ENCODE measurements at places on chromosomes 4 and X. TPM values are rescaled to one million over a fixed set of nuclear protein-coding genes. Genes with fewer than 3 reads are reported as not detected.

- H3K4me1 ChIP-seq, result no peaks in the 10 kb centered on the region
- H3K36me3 ChIP-seq, result no peaks in the 10 kb centered on the region
- H3K27me3 ChIP-seq, result no peaks in the 10 kb centered on the region
- no peak for DNase-seq
- no peak overlapping the region for H3K4me3 ChIP-seq
- H3K27ac ChIP-seq, result no peak overlapping the region
Observed at GRCh38 chr4:73772363-73772762, 32.0 kb downstream of the CXCL8 start.

GRCh38 chr4:140568507-140569306, at the start of gene UCP1:
Gene UCP1 (minus strand): TSS chr4:140568961. CDS start chr4:140568729, 232 bp downstream.
- H3K4me1 ChIP-seq, result peaks cover 18% of the 10 kb centered on the region
- peaks cover 48% of the 10 kb centered on the region for H3K27me3 ChIP-seq
- H3K4me3 ChIP-seq, result peak within 1 kb of the TSS; percentile 43

GRCh38 chrX:46180258-46180687, 364.9 kb downstream of the ZNF674 start:
- no peaks in the 10 kb centered on the region for H3K4me1 ChIP-seq
- H3K4me3 ChIP-seq, result no peak overlapping the region
- DNase-seq, result no peak
- no peak overlapping the region for H3K27ac ChIP-seq

GRCh38 chr4:41683326-41683725, 65.2 kb downstream of the PHOX2B start:
- H3K27ac ChIP-seq, result no peak overlapping the region
- H3K27me3 ChIP-seq, result no peaks in the 10 kb centered on the region
- H3K36me3 ChIP-seq, result peaks cover 20% of the 10 kb centered on the region
- H3K4me1 ChIP-seq, result no peaks in the 10 kb centered on the region
- DNase-seq, result no peak

DNA sequence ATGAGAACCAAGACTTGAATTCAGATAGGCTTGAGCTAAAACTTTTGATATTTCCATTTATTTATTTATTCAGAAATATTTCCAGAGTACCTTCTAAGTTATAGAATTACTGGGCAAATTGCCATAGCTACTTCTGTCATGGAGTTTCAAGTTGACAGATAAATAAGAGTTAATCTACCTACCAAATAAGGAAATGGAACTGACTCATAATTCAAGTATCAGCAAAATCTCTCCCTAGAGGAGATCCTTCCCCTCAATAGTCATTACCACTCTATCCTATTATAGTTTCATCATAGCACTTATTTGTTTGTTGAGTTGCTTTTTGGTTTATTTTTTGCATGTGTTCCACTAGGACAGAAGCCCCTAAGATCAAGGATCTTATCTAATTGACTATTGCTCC, 48.8 kb upstream of the CCSER1 start:
- no peaks in the 10 kb centered on the region for H3K36me3 ChIP-seq
- H3K27ac ChIP-seq, result no peak overlapping the region
- DNase-seq, result no peak
- H3K27me3 ChIP-seq, result peaks cover 2% of the 10 kb centered on the region
- H3K4me1 ChIP-seq, result no peaks in the 10 kb centered on the region
- no peak overlapping the region for H3K4me3 ChIP-seq

GRCh38 chrX:11792461-11793421, 34.7 kb downstream of the MSL3 start:
- H3K4me1 ChIP-seq, result peaks cover under 1% of the 10 kb centered on the region
- peaks cover 2% of the 10 kb centered on the region for H3K27me3 ChIP-seq
- no peak overlapping the region for H3K4me3 ChIP-seq

DNA sequence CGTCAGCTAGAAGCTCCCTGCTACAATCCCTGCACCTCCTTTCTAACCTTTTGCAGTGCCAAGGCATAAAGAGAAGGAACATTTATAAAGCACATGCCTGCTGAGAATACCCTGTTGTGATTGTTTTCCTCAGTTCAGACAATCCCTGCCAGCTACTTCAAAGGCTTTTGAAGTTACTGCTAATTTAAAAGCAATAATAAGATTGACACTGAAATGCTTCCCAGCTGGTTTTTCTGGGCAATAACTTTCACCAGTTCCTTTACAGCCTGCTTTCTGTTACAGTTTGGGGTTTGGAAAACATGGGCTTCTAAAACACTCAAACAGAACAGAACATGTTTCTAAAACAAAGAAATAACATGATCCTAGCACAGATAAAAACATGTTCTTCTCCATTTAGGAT, 232.3 kb upstream of the CPEB2 start:
- H3K36me3 ChIP-seq, result no peaks in the 10 kb centered on the region
- H3K27ac ChIP-seq, result no peak overlapping the region

DNA sequence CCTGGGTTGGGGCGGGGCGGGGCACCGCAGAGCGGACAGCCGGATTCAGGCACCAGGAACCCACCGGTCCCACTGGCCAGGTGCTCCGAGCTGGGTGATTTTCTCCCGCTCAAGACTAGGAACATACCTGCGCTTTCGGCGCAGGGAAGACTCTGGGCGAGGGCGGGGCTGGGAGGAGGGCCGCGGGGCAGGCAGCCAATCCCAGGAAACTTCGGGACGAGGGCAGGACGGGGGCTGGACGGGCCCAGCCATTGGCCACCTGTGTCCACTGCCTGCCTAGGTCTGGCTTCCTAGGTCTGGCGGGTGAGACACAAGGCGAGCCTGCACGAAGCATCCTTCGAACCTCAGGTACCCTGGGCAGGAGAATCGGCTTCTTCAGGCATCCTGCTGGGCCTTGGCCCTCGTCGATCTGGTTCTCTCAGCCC, 274 bp upstream of the ERVMER34-1 start:
- no peak overlapping the region for H3K27ac ChIP-seq
- no peaks in the 10 kb centered on the region for H3K36me3 ChIP-seq
- H3K27me3 ChIP-seq, result peaks cover 15% of the 10 kb centered on the region
- H3K4me1 ChIP-seq, result peaks cover 13% of the 10 kb centered on the region

- peaks cover 11% of the 10 kb centered on the region for H3K4me1 ChIP-seq
- DNase-seq, result no peak
- peak within 1 kb of the TSS; percentile 57 for H3K4me3 ChIP-seq
- H3K27me3 ChIP-seq, result peaks cover 5% of the 10 kb centered on the region
- no peaks in the 10 kb centered on the region for H3K36me3 ChIP-seq
Observed at GRCh38 chrX:148500423-148501385, at the start of gene AFF2. Gene AFF2 (plus strand): TSS chrX:148500617. CDS start chrX:148501098, 481 bp downstream.

DNA sequence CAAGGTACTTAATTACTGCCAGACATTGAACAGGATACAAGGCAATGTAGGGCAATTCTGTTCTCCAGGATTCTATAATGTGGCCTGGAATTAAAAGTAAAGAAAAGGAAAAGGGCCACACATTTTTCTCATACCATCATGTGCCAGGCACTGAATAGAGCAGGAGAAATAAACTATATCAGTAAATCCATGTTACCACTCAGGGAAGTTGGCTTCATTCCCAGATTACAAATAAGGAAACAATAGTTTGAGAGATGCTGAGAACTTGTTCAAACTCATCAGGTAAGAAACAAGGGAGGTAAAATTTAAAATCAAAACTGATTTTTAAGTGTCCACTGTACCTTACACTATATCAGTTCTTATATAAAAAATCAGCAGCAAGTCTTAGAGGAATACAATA, 645.0 kb upstream of the ATOH1 start:
- H3K27ac ChIP-seq, result peak overlapping the region; percentile 17
- H3K36me3 ChIP-seq, result no peaks in the 10 kb centered on the region
- no peaks in the 10 kb centered on the region for H3K27me3 ChIP-seq

DNA sequence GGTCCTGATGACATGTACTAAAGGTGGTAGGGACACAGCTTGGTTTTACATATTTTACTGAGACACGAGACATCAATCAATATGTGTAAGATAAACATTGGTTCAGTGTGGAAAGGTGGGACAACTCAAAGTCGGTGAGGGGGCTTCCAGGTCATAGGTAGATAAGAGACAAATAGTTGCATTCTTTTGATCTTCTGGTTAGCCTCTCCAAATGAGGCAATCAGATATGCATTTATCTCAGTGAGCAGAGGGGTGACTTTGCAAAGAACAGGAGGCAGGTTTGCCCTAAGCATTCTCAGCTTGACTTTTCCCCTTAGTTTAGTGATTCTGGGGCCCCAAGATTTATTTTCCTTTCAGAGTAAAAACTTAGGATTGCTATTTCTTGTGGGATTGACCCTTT, 706.9 kb downstream of the GLUD2 start:
- H3K27me3 ChIP-seq, result no peaks in the 10 kb centered on the region
- no peak overlapping the region for H3K4me3 ChIP-seq
- no peaks in the 10 kb centered on the region for H3K36me3 ChIP-seq
- DNase-seq, result no peak

- DNase-seq, result no peak
- no peak overlapping the region for H3K27ac ChIP-seq
- peaks cover 7% of the 10 kb centered on the region for H3K27me3 ChIP-seq
- H3K4me3 ChIP-seq, result no peak overlapping the region
Observed at GRCh38 chrX:46407753-46408130, 137.5 kb downstream of the ZNF674 start.

PFKFB1 gene
- 0.20 TPM for total RNA-seq

TRPC5OS gene
- 0.10 TPM for total RNA-seq

UCP1 gene
- not detected for total RNA-seq

ADH1B gene
- 2.4 TPM for total RNA-seq

SYTL4 gene
- total RNA-seq, result 33.7 TPM

TRPC3 gene
- 16.1 TPM for total RNA-seq

SOWAHB gene
- total RNA-seq, result 1.1 TPM
